ENCODE measurements at places on chromosomes 3 and 15.

DNA sequence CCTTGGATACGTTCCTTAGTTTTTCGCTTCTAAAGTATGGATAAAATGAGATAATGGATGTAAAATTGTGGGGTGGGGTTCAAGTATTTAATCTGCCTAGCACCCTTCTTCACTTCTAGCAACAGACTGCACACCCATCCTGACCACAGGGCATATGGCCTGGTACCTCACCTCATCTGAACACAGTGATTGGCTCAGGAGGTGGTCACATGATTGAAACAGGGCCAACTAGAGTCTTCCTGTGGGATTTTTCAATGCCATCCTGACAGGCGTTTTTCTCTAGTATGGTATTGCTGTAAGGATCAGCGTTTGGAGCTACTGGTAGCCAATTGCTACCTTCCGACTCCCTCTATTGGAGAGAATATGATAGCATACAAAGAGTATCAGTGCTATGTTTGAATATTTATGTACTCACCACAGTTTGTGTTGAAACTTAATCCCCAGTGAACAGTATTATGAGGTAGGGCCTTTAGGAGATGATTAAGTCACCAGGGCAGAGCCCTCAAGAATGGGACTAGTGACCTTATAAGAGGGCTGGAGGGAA lies 172.2 kb downstream of the PPM1L start:
- no peak for DNase-seq

DNA sequence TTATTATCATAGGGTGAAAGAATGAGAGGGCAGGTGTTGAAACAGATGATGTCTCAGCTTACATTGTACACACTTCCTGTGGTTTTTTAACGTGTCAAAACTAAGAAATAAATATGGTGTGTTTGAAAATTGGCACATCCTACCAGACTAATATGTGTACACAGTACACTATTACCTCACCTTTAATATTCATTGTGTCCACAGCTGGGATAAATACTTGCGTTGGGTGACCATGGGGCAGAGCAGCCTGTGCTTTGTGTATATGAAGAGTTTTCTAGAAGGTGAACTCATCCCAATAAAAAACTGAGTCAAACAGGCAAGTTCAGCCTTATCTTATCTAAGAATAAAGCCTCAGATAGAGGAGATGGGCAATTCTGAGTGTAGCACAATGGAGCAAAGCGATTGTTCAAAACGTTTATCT lies 17.3 kb downstream of the SUCNR1 start:
- DNase-seq, result no peak

DNA sequence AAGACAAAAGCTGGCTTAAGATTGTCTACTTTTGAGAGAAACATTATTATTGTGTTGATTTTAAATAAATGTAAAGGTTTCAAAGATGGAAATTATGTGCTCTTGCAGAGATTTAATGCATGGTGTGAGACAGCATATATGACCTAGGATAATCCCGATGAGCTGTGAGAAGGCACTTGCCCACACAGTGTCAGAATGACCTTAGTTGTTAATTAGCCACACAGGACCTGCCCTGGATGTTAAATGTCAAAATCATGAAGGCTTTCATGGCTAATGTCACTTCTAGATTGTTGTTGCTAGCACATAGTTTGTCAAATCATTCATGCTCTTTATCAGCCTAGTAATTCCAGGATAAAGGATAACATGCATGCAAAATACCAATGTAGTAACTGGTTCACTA lies 135.3 kb upstream of the GAP43 start:
- no peak for DNase-seq

GRCh38 chr3:71791634-71792033 lies 6.7 kb upstream of the PROK2 start:
- DNase-seq, result no peak

GRCh38 chr3:123947482-123947881 lies 13.5 kb downstream of the CCDC14 start:
- DNase-seq, result no peak

GRCh38 chr3:14925729-14926591 lies 21.4 kb upstream of the NR2C2 start:
- DNase-seq, result peak; percentile 56

DNA sequence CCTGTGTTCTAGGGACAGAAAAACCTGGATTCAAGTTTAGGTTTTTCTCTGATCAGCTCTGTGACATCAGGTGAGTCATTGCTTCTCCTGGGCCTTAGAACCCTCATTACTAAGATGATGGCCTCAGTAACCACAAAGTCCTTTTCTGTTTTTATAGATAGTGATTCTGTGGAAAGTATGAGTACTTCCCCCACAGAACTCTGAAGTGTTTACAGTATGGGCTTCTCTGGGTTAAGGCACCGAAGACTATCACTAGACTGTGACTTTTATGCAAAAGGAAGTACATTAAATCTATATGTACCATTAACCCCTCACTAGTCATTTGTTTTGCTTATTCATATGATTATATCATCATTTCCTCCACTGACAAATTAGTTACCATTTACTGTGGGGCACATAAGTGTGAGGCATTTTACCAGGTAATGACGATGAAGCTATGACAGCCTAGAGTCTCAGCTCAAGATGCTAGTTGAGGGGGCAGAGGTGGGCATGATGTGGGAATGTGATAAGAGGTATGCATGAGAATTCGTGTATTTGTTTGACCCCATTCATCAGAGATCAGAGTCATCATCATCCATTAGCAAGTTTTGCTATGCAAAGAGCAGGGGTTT lies 15.0 kb upstream of the RORA start:
- DNase-seq, result no peak

- DNase-seq, result no peak
Measured at GRCh38 chr15:75713338-75713895, 769 bp upstream of the CSPG4 start.

GRCh38 chr3:30664459-30664858 lies 58.1 kb downstream of the TGFBR2 start:
- no peak for DNase-seq

DNA sequence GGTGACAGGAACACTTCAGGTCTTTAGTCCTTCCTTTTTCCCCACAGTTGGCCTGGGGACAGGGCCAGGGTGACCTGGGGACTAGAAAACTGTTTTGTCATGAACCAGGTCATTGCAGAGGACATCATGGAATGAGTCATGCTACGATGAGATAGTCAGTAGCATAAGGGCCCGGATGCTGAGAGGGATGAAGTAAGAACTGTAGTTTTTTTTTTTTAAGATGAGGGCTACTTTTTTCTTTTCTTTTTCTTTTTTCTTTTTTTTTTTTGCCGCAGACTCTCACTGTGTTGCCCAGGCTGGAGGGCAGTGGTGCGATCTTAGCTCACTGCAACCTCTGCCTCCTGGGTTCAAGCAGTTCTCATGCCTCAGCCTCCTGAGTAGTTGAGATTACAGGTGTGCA lies 8.0 kb downstream of the MAP2K5 start:
- no peak for DNase-seq

GRCh38 chr3:156617145-156617544 lies 57.2 kb upstream of the TIPARP start:
- no peak for DNase-seq

GRCh38 chr3:152356870-152357276 lies 88.1 kb downstream of the MBNL1 start:
- DNase-seq, result no peak

- no peak for DNase-seq
Measured at GRCh38 chr15:45521596-45522327, 793 bp downstream of the SLC30A4 start.

DNA sequence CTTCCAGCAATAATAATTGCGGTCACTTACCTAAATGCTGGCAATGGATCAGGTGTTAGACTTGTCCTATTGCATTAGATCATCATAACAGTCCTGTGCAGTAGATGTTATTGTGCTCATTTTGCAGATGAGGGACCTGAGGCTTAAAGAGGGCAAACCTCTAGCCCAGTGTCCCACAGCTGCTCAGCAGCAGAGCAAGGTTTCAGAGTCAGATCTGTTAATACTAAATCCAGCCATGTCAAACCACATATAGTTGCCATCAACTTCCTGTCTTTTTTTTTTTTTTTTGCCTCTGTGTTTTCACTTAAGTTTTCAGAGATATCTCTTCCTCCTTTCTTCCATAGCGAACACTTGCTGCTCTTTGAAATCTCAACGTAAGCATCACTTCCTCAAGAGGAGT lies 12.1 kb downstream of the FEZF2 start:
- DNase-seq, result no peak

GRCh38 chr15:29449136-29449535 lies 179.5 kb upstream of the NSMCE3 start:
- peak; percentile 45 for DNase-seq

DNA sequence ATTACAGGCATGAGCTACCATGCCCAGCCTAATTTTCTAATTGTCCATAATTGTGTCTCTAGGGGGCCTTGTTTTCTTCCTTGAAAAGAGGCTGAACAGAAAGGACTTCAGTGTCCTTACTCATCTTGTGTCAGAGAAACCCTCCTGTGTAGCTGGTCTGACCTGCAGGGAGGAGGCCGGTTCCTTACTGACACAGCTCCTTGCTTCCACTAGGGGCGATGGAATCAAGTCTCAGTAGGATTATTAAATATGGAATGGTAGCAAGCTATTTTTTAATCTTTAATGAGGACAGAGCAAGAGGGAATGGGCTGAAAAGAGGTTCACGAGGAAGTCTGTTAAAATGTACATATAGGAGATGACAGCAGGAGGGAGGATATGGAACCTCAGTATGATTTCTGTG lies 8.6 kb downstream of the LPCAT4 start:
- DNase-seq, result no peak

DNA sequence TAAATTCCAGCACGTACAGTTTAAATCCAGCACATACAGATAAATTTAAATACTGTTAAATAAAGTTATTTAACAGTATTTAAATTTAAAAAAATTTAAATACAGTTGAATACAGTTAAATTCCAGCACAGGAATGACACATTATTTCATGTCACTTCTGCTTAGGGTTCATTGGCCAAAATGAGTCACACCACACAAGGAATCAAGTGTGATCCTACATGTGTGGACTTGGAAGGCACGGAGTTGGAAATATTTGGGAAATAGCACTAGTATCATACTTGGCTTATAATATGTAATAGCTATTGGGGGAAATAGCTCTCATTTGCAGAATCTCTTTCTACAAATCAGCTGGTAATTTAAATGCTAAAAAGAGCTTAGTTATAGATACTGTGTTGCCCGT lies 10.6 kb downstream of the RAB7A start:
- peak; percentile 19 for DNase-seq

DNA sequence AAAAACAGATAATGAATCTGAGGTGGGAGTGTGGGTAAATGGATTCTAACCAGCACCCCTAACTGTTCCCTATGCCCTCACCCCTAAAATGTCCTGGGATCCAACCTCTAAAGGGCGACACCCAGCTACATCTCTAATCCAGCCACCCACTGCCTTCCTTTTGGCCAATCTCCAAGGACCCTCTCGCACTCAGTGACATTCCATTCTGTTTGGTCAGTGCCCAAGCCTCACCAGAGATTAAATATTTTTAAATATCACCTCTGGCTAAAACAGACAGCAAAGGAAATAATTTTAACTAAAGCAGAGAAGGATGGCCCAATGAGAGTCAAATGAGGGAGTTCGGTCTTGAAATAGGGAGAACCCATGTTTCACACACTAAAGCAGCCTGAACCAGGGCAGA lies 19.9 kb upstream of the SCN10A start:
- DNase-seq, result no peak

DNA sequence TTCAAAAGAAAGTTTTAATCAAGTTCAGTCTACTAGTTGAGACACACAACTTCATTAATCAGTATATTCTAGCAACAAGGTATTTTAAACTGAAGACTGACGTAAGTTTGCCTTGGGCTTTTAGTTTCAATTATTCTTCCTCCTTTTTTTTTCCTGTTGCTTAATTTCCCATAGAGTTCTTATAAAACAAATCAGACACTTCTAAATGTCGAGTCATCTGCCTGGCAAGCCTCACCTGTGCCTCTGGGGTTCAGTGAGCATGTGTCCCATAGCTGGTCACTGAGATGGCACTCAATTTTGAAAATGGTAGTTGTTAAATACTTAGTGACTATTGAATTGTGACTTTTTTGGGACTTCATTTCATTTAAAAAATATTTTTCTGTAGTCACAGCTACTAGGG lies 27.4 kb downstream of the NKIRAS1 start:
- no peak for DNase-seq

DNA sequence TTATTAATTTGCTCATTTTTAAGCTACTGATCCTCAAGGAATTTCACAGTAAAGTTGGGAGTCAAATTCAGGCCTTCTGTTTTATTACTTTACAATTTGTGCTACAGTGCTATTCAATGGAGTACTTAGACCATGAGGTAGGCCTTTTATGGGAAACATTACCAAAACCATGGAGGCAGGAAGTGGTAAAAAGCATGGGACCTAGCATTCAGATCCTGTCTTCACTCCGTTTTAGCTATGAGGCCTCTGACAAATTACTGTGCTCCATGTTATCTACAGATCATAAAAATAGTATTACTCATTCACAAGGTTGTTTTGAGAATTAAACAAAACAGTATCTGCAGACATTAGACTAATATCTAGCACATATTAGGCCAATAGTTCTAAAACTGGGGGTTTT lies 140.6 kb upstream of the SLITRK3 start:
- peak; percentile 33 for DNase-seq

GRCh38 chr15:75483961-75484360 lies 32.5 kb upstream of the SIN3A start:
- DNase-seq, result peak; percentile 6

DNA sequence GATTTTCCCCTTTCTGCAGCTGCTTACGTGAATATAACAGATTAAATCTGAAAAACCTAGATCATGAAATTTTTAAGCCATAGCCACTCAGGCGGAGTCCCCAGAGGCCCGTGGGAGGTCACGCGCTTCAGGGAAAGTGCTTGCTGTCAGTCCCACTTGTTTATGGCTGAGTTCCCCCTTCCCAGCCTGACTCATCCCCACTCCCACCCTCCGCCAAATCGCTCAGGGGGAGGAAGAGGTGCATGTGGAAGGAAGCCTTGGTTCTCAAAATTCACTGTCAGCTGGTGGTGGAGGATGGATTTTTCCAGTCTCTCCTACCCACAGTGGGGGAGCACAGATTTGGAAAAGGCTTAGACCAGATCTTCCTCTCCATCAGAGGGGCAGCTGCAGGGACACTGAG lies 67.4 kb downstream of the CORO2B start:
- peak; percentile 39 for DNase-seq

GRCh38 chr3:172177046-172177445 lies 137.7 kb downstream of the FNDC3B start:
- no peak for DNase-seq

GRCh38 chr15:55703873-55704301 lies 39.1 kb downstream of the PRTG start:
- no peak for DNase-seq

DNA sequence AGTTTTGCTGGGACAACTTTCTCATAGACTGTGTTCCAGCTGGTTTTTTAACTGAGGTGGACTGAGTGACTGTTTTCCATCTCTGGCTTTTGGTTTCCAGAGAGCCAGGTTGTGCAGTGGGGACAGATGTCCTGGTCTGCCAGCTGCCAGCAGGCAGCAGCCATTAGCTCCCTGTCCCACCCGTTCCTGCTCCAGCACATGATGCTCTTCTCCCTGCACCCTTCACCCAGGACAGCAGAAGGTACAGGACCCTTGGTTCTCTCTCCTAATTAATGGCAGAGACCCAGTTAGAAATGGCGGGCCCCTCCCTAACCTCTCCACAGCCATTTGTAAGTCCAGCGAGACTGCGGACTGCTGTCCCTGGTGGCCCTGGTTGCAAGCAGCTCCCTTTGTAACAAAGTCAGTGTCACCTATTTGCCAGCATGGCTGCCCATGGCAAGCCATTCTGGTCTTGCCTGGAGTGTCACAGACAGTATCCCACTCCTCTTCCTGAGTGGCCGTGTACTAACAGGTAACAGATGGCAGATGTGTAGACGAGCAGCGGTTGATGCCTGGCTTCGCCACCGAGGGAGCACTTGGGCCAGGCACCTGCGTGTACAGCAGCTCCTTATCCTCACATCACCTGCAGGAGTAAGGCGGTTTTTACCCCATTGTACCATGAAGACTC lies 148.3 kb downstream of the DNAJB8 start:
- no peak for DNase-seq

Measured in muscle of back (tissue), 13 donors.